ENCODE measurements at places on chromosomes 6 and 20.

GRCh38 chr6:146583966-146584365 lies 14.8 kb upstream of the ADGB start:
- no peak for DNase-seq

GRCh38 chr20:13793001-13793400 lies 8.2 kb downstream of the NDUFAF5 start:
- DNase-seq = no peak

DNA sequence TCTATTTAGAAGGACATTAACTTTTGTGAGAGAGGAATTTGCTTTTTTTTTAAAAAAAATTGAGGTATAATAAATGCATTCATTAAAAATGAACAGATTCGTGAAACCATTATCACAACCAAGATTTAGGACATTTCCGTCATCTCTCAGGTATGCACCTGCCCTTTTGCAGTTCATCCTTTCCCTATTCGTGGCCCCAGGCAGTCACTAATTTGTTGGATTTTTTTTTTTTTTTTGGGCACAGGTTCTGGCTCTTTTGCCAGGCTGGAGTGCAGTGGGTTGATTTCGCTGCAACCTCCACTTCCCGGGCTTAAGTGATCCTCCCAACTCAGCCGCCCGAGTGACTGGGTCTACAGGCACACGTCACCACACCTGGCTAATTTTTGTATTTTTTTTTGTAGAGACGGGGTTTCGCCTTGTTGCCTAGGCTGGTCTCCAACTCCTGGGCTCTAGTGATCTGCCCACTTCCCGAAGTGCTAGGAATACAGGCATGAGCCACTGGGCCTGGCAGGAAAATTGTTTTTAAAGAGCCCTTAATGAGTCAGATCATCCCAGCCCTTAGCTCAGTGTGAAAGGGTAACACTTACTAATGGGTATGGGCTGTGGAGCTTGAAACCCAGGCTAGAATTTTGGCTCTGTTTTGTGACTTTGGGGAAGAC lies 9.2 kb downstream of the PHF3 start:
- no peak for DNase-seq

- DNase-seq = no peak
Measured at GRCh38 chr6:137146206-137146605, 27.2 kb downstream of the IL22RA2 start.
